ENCODE measurements at places on chromosomes 5 and 9.

GRCh38 chr5:138504799-138505198, 38.2 kb downstream of the ETF1 start:
- DNase-seq: no peak

DNA sequence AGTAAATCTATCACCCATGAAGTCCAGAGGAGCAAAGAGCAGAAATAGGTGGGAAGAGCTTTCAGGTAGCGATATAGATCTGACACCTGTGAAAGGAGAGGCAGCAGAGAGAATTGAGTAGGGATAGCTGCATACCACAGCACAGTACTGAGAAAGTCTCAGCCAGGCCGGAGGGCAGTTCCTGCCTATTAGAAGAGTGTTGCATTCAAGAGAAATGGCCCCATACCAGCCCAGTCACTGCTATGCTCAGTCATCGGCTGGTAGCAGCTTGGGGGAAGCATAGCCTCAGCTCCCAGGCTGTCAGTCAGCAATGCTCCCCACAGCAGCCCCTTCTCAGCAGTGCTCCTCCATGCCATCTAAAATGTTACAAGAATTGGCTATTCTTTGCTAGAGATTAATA, 285.1 kb upstream of the CDH6 start:
- no peak for DNase-seq

DNA sequence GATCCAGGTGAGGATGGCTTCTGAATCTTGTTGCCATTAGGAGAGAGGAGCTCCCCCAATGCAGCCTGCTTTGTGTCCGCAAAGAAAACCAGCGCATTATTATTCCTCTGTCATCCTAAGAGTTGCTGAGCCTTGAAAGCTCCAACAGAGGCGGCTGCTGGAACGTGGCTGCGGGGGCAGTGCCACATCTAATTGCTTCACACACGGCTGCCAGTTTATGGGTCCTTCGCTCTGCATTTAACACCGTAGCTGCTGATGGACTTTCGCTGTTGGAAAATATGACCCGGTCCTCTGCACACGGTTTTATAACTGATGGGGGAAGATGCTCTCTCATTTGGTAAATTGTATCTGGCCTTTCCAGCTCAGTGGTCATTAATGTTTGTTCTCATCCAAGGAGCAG, 38.0 kb downstream of the ZNF622 start:
- no peak for DNase-seq

- no peak for DNase-seq
Observed at GRCh38 chr9:98329904-98330303, 74.5 kb upstream of the TBC1D2 start.

DNA sequence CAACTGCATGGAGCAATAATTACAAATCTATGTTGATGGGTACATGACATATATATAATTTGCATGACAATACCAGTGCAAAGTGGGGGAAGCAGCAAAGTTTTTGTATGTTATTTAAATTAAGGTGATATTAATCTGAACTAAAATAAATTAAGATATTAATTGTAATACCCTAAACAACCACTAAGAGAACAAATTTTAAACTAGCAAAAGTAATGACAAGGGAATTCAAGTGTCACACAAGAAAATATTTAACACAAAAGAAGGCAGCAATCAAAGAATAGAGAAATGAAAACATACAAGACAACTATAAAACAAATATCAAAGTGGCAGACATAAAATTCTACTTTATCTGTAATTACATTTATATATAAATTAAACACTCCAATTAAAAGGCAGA, 2003.4 kb downstream of the MAT2B start:
- no peak for DNase-seq

DNA sequence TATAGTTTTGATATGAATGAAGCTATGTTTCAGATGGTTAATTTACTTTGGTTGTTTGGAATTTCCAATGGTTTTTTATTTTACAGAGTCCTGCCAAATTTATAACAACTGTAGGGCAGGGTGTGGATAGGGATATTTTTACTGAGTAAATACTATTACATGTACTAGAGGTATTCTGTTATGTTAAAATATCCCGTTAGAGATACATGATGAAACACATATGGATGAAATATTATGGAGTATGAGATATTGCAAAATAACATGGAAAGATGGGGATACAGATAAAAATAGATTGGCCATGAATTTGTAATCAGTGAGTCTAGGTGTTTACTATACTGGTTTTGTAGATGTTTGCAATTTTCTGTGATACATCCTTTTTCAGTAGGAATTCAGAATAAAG, 76.7 kb downstream of the RAB24 start:
- no peak for DNase-seq

DNA sequence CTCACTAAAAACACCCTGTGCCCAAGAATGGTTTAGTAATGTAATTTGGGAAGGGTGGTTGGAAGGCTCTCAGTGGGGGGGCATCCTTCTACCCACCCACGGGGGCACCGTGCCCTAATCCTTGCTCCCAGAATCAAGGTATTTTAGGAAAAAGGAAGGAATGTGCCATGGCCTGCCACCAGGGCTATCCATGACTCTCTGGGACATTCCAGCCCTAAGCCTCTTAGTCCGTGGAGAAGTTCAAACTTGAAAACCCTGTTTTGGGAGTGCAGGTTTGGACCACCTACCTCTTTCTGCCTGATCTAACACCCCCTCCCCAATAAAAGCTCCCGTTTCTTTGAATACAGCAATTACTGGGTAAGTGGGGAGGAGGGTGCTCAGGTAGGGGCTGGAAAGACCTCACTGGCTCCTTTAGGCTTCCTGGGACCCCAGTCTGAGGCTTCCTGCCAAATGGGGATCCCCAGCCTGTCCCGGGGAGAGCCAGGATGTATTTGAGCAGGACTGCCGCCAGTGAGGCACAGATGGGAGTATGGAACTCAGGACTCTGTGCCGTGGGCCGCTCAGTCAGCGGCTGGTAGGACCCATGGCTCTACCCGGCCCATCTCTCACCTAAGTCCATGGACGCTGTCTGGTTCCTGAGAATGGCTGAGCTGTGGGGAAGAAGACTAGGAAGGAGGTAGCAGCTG, 3.6 kb upstream of the PITX1 start:
- DNase-seq: no peak

DNA sequence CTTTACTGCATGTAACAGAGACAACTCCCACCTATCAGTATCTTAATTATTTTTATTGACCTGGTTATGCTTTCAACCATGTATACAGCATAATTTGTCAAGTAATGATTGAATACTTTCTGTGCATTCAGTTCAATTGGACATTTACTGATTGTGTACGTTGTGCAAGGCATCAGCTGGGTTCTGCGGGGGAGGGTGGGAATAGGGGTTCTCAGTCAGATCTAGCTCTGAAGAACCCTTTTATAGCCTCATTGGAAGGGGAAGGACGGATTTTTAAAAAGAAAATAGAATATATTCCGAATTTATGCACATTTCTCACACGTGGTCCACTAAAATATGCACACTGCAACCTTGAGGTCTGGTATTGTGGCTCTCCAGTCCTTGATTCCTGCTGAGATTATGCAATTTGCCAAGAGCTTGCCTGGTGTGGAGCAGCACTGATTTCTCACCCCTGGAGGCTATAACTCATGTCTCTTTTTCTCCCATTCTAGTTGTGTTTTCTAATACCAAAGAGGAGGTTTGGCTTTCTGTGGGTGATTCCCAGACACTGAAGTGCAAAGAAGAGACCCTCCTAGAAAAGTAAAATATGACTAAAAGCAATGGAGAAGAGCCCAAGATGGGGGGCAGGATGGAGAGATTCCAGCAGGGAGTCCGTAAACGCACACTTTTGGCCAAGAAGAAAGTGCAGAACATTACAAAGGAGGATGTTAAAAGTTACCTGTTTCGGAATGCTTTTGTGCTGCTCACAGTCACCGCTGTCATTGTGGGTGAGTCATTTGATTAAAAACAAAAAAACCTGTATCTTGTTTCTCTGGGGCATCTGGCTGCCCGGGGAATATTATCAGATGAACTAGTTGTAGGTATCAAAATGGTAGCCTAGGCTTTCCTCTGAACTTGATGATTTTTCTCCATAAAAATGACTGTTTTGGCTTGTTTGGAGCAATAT, 1.7 kb downstream of the SLC1A3 start:
- DNase-seq: no peak

- DNase-seq: no peak
Observed at GRCh38 chr5:3201941-3202340, 393.7 kb upstream of the IRX1 start.

GRCh38 chr5:10065428-10066000, 184.2 kb downstream of the ATPSCKMT start:
- no peak for DNase-seq

- no peak for DNase-seq
Observed at GRCh38 chr5:66796305-66797292, 200.4 kb downstream of the MAST4 start.

DNA sequence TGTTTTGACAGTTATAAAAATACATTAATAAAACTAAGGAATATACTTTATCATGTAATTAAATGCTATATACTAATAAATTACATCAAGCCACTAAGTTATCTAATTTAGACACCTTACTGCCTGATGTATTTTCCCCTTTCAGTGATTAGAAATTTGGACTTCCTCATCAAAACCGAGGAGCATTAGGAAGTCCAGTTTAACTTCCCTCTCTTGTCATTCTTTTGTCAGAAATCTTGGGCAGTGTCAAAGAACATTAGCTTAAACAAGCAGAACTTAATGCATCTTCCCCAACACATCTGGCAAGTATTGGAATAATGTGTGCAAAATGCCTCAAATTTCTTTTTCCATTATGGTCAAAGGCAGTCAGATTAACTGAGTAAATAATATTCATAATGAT, 81.6 kb downstream of the PLPP1 start:
- DNase-seq: no peak

- no peak for DNase-seq
Observed at GRCh38 chr9:19022206-19022605, 10.8 kb downstream of the SAXO1 start.

DNA sequence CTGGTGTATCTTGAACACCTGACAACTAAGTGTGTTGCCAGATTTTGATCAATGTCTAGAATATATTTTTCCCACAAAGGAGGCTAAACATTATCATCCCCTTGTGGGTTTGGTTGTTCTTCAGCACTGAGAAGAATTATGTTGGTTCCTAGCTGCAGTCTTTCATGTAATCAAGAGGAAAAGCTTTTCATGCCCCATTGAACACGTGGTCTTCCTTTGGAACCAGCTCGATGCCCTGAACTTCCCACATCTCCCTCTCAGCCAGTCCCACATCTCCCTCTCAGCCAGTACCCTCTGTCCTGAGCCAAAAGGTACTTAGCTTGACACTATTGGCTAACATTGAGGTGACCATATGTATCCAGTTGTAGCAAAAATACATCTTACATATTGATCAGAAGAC, 36.7 kb upstream of the ZSWIM6 start:
- no peak for DNase-seq

GRCh38 chr5:90632791-90633190, 74.2 kb downstream of the ADGRV1 start:
- no peak for DNase-seq

DNA sequence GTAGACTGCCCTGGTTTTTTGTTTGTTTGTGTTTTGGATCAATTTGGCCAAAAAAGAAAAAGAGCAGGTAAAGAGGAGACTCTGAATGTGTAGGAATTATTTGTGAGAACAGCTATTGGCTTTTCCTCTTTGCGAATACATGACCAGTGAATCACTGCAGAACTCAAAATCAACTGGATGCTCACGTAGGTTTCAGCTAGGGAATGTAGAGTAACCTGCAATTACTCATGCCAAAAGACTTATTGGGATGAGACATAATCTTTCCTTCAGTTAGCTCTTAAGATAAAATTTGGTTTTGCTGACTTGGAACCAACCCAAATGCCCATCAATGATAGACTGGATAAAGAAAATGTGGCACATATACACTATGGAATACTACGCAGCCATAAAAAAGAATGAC, 348.0 kb downstream of the NPR3 start:
- no peak for DNase-seq

DNA sequence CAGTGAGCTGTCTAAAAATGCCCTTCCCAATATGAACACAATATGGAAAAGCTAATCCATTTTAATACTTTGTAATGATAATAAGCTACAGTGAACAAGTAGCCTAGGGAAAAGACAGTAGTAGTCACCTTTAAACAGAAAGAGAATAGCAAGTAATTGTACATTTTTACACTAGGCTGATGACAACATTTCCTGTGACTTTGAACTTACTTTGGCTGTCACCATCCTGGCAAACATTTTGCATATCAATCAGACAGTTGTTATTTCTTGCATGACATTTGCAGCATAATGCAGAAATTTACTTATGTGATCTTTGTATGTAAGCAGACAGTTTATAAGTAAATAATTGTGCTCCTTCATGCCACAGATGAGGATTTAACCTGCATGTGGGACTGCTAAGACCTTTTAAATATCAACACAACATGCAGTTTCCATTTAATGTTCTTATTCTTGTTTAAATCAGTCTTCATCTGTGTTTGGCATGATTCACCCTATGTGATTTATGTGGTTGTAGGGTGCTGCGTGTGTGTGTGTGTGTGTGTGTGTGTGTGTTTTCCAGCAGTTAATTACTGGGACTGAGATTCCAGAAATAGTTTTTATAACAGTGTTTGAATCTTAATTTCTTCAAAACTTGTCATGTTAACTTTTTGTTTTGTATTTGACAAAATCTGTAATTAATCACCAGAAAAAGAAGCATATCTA, 997.1 kb upstream of the ARRDC3 start:
- no peak for DNase-seq

DNA sequence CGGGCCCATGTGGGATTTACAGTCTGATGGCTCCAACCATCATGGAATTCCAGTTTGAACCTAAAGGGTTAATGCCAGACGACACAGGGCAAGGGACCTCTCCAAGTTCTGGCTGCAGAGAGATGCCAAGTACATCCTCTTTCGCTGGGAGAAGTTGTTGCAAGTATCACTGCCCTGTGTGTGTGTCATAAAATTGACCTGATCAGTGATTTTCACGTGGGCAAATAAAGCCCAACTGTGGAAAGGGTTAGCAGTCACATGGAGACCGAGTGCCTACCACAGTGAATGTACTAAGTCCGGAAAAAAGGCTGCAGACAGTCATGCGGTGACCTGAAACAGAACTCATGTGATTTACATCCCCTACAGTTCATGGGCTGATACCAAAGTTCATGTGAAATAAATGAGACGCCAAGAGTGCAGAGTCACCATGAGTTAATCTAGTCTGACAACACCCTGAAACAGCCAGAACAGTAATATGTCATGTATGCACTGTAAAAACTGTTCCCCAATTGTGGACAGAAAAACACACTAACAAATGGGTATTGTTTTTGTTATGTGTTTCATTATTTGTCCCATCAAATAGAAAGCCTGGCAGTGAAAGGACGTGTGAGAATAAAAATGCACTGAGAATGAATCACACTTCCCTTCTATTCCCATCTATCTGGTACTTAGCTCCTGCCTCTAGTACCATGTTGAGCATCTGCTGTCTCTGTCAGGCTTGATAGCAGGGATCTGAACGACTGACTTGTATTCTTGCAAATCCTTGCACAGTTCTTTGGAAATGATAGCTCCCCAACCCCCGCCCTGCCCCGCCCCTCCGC, 115.7 kb downstream of the SUSD1 start:
- no peak for DNase-seq

- DNase-seq: no peak
Observed at GRCh38 chr5:159763562-159763961, 152.7 kb upstream of the ADRA1B start.
